Epithelial cell of proximal tubule (primary cell): ENCODE measurements at places on chromosomes 6 and 20. TPM values are rescaled to one million over a fixed set of nuclear protein-coding genes. Genes with fewer than 3 reads are reported as not detected.

MLIP gene
- total RNA-seq = not detected in 2 replicates

SLC13A3 gene
- 1.2 and 1.6 TPM in 2 replicates for total RNA-seq

PPP1R16B gene
- not detected in 2 replicates for total RNA-seq

RSPO3 gene
- 0.35 TPM in 1 of 2 replicates, not detected in the other for total RNA-seq

PARD6B gene
- total RNA-seq = 17.1 and 44.4 TPM in 2 replicates

MUC21 gene
- total RNA-seq = not detected in 2 replicates

FAM209B gene
- total RNA-seq = not detected in 2 replicates

TDRD6 gene
- total RNA-seq = 0.06 TPM in 1 of 2 replicates, not detected in the other

DNAH8 gene
- total RNA-seq = not detected in 2 replicates

DNA sequence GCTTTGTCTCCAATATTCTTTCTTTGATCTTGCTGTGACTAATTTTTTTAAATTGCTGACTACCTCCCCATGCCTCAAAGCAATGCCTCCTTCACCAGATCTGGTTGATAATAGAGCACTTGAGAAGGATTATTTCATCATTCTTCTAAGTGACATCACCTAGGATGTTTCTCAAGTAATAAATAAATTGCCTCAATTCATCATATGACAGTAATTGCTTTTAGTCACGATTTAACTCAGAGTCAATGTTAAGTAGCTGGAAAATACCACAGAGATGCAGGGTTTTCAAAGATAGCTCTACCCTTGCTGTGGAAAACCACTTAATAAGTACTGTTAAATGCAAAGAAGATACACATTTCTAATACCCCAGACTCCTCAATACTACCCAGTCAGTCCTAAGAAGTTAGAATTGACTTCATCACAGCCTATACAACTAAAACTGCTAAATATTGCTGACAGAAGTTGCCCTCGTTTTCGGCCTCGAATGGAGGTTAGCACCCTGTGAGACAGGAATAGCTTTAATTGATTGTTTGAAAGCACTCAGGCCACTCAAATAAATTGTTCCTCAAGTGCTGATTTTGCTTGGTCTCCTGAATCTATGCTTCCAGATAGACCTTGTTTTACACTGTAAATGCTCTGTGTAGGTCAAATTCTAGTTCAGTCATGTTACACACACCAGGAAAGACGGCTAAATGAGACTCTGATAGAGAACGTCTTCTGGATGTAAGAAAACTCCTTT lies 640.6 kb upstream of the CHD6 start:
- no peak for DNase-seq

DNA sequence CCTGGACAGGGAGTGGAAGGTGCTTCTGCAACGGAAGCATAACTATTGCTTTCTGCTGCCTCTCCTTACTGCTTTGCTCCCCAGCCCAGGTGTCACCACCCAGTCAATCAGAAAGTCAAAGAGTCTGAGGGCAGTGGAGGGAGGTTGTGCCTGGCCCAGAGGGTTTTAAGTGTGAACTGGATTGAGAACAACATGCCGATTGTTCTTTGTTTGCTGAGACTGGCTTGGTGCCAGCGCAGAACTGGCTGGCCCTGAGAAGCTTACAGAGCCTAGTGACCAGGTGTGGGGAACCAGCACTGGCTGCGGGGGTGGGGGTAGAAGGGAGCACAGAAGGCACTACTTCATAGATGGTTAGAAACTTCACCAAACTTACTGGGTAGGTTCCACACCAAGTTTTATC lies 31.1 kb upstream of the ENPP4 start:
- no peak for DNase-seq

- DNase-seq = no peak
Measured at GRCh38 chr6:138562691-138563090, 63.4 kb upstream of the NHSL1 start.

- no peak for DNase-seq
Measured at GRCh38 chr6:157952861-157953351, 28.8 kb upstream of the SYNJ2 start.

GRCh38 chr6:133546098-133546497 lies 304.9 kb downstream of the EYA4 start:
- DNase-seq = no peak

DNA sequence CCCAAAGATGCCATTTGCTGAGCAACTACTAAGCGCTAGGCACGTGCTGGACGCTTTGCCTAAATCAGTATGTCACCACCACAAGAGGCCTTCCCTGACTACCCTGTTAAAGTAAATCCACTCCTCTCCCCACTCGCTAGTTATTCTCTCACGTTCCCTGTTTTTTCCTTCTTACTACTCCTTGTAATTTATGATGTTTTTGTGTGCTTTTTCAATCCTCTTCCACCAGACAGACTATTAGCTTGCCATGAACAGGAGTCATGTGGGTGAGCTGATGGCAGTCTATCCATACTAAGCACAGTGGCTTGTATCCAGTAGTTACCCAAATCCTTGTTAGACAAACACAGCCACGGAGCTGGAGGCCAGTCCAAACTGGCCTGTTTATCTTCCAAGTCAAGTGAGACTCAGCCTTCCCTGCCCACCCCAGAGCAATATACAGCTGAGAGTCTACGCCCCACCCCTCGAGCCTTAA lies 41.2 kb downstream of the C6orf132 start:
- no peak for DNase-seq

- no peak for DNase-seq
Measured at GRCh38 chr20:53921443-53921973, 148.9 kb downstream of the BCAS1 start.

GRCh38 chr20:50308513-50309279 lies 118.1 kb downstream of the CEBPB start:
- DNase-seq = peak; percentile 80

- no peak for DNase-seq
Measured at GRCh38 chr20:47952023-47952564, 166.8 kb upstream of the SULF2 start.

DNA sequence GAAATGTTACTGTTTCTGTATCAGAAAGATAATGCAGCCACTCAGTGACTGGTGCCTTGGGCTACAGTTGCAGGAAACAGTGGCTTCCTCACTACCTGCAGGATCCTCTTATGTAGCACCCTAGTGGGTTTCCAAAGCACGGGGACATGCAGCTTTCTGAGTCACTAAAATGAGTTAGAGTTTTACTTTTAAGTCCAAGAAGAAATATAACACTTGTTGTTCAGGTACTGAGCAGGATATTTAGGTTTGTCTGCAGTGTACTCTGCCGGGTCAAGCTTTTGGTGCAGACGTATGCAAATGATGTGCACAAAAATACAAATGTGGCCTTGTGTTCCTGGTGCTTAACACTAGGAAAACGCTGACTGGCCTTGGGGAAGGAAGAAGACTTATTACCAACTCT lies 22.0 kb downstream of the ACSS1 start:
- no peak for DNase-seq

- DNase-seq = no peak
Measured at GRCh38 chr6:138404666-138405337, 779 bp downstream of the HEBP2 start.

- DNase-seq = no peak
Measured at GRCh38 chr6:144583614-144583954, 298.4 kb downstream of the UTRN start.

DNA sequence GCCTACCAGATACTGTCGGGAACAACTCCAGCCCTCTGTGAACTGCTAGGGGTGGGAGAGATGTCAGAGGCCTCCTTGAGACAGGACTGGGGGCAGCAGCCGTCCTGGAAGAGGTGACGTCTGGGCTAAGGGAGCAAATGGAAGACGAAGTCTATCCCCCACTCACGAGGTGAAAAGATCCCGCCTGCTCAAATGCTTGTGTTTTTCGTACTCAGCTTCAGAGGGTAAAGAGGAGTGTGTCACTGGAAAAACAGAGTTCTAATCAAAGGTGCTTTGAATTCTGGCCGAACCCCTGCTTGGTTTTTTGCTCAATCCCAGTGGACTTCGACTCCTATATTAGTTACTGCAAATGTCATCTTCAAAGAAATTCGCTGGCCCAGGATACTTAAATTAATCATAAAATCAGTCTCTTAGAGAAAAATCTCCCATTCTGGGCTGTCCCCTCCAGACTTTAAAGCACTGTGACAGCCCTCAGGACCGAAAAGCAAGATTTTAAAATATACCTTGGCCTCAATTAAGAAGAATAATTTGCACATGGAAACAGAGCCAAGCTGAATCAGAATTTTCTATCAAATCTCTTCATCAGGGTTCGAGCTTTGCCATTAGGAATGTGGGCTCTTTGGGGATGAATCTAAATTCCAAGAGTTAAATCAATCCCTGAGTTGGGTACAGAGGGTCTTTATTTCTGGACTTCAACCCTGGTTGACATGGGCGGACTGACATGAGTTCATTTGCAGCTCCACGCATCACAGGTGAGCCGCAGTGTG lies 61.8 kb upstream of the AFDN start:
- no peak for DNase-seq

GRCh38 chr6:84920021-84920420 lies 155.6 kb upstream of the TBX18 start:
- DNase-seq = no peak

DNA sequence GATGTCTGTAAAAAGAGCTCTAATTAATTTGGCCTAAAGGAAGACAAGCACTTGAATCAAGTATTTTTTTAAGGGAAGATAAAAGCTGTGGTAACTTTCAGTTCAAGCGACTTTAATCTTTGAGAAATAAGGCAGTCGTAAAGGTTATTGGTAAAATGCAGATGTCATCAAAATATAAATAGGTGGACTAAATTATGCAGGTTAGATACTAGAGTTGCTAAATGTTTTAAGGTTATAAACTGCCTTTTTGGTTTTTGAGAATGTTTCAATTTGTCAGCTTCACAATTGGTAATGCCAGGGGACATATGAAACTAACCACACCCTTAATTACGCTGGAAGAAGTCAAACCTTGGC lies 159.5 kb upstream of the OLIG3 start:
- DNase-seq = no peak

GRCh38 chr6:157020398-157020797 lies 243.2 kb downstream of the ARID1B start:
- no peak for DNase-seq

DNA sequence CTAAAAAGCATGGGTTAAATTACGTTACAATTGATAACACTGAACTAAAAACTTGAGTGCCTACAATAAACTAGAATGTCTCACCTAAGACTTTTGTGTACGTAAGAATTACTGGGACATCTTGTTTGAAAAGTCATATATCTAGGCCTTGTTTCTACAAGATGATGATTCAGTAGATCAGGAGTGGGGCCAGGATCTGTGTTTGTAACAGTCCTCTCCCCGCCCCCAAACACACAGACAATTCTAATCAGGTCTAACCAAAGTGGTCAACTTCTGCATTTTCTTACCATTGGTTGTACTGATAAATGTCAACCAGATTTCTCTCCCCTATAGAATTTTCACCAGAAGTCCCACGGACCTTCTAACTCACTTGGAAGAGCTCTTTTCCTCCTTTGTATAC lies 56.9 kb downstream of the RAMACL start:
- DNase-seq = no peak

DNA sequence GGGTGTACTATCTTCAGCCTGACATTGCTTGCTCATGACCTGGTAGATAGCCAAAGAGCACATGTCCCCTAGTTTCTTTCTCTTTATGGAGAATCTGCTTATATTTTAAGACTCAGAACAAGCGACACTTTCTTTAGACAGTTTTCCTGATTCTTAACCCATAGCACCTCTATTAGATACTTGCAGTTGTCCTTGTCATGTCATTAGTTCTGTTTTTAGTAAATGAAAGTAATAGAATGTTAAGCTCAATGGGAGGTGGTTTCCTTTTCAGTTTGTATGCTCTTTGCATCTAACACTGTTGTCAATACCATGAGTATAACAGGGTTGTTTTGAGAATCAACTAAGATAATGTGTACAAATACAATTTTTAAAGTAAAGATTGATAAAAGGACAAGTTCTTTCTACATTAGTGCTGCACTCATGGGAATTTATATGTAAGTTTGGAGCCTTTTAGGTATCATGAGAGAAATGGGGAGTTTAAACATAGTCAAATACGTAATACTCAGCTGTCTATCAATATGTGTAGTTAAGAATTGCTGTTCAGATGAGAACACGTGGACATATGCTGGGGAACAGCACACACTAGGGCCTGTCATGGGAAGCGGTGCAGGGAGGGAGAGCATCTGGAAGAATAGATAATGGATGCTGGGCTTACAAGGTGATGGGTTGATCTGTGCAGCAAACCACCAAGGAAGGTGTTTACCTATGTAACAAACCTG lies 124.3 kb downstream of the GRM1 start:
- DNase-seq = no peak

DNA sequence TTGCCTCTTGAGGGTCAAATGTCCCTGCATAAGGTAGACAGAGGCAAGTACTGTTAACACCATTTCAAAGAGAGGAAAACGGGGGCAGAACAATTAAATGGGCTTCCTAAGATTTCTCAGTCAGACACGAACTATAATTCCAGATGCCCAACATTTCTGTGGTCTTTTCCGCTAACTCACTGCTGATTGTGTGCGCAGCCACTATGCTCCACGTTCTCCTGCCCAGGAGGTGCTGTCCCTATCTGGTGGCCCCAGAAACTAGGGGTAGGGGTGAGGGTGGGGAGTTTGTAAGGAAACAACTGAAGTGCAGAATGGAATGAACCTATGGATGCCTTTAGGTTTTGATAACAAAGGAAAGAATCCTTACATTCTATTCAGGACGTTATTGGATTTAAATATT lies 86.1 kb upstream of the BACH2 start:
- DNase-seq = no peak

DNA sequence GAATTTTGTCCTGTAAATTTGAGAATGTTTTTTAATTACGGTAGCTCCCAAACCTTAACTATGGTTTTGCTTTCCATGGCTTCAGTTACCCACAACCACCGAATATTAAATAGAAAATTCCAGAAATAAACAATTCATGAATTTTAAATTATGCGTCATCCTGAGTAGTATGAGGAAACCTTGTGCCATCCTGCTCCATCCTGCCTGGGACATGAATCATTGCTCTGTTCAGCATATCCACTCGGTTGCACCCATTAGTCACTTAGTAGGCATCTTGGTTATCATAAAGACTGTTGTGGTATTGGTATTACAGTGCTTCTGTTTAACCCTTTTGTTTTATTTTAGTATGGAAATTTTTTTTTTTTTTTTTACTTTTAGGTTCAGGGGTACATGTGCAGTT lies 39.7 kb downstream of the KCNS1 start:
- peak; percentile 91 for DNase-seq

GRCh38 chr6:44309092-44309491 lies 4.1 kb downstream of the AARS2 start:
- DNase-seq = no peak

DNA sequence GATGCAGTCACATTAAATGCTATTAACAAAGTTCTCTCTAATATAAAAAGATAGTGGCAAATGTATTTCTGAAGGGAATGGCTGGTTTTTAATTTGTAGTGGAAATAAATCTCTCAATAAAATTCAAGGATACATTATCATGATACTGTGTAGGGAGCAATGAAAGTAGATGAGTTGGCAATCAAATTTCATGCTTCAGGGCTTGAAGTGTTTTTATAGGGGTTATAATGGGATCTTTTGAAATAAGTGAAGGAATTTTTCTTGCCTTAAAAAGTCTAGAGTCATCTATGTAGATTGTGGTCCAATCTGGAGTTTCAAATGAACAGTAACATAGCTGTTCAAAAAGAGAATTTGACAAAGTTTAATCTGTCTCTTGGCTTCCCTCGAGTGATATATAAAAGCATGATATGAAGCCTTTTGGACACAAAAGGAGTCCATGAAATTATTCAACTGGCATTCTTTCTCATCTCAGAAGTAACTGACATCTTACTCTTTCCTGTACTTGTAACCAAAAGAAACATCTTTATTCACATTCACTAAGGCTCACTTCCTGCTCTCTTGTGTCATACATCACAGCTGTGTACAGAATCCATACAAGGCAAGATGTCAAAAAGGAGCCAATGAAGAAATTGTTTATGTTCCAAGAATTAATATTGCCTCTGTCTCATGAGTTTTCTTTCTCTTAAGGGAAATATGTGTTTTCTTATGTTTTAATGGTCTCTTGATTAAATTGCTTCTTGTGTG lies 591.0 kb upstream of the GJE1 start:
- DNase-seq = no peak

- no peak for DNase-seq
Measured at GRCh38 chr6:154352898-154353585, 3.6 kb downstream of the IPCEF1 start.
